ENCODE measurements at places on chromosomes 5 and 9. TPM values are rescaled to one million over a fixed set of nuclear protein-coding genes. Genes with fewer than 3 reads are reported as not detected.

Gene PCDHGB3
- total RNA-seq, result 1.9 TPM

Gene RGS3
- 71.5 TPM for total RNA-seq

Gene SLIT3
- total RNA-seq, result 60.5 TPM

Gene NMUR2
- total RNA-seq, result not detected

Gene UQCRQ
- total RNA-seq, result 169 TPM

Gene AHRR
- 1.5 TPM for total RNA-seq

Gene ZNG1E
- total RNA-seq, result 26.9 TPM

Gene AK6
- total RNA-seq, result 16.3 TPM

Gene BAAT
- 0.14 TPM for total RNA-seq

Gene DND1
- 1.5 TPM for total RNA-seq

Gene CCNI2
- total RNA-seq, result 5.0 TPM

Gene PTPN3
- total RNA-seq, result 12.7 TPM

Gene TAF1L
- not detected for total RNA-seq

Gene DBH
- total RNA-seq, result not detected

Gene WNK2
- 139 TPM for total RNA-seq

Gene ANKRD55
- not detected for total RNA-seq

Gene CEL
- total RNA-seq, result 0.48 TPM

Gene C9orf153
- not detected for total RNA-seq
